CMK (cell line): ENCODE measurements at places on chromosomes 5 and 9.
A peak's percentile ranks its signal among the peaks of the same experiment; 100 is the strongest.

GRCh38 chr5:80659106-80659505 is 4.3 kb upstream of the DHFR start:
- DNase-seq, result no peak

GRCh38 chr9:116366241-116366640 is 212.7 kb downstream of the PAPPA start:
- no peak for DNase-seq

- DNase-seq, result no peak
These were observed 97.9 kb upstream of the CPEB4 start for GRCh38 chr5:173790177-173790719.

DNA sequence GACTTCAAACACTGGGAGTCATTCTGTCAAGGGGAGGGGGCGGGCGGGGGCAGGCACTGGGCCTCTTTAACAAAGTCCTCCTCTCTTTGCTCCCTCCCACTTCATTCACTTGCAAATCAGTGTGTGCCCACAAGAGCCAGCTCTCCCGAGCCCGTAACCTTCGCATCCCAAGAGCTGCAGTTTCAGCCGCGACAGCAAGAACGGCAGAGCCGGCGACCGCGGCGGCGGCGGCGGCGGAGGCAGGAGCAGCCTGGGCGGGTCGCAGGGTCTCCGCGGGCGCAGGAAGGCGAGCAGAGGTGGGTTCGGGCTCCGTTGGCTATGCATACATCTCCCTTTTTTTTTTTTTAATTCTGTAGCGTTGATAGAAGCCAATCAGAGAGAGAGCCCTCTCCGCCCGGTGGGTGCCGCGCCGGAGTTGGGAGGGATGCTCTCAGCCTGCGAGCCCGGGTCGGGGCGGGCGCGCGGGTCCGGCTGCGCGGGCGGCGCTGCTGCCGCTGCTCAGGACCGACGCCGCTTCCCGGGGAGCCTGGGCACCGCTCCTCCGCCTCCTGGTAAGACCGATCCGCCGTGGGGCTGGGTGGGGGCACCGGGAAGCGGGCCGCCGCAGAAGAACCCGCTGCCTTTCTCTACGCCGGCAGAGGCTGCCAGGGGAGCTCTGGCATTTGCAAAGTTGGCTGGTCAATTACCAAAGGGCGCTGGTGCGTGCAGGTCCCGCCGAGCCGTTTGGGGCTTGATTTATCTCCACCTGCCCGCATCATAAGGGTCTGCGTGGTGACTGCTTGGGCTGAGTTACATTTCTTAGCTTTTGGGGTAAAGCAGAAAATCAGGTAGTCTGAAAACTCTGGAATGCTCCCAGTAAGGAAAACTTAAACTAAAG is at the start of gene CDH6:
TSS of gene CDH6 (plus strand) at position 96 of the 877 bp plus-strand sequence. CDS start 73,788 bp downstream, outside the sequence.
- DNase-seq, result no peak

- DNase-seq, result no peak
These were observed 1.9 kb downstream of the TEX53 start for GRCh38 chr9:114655689-114656088.

- no peak for DNase-seq
These were observed 76.5 kb downstream of the KDM4C start for GRCh38 chr9:6834306-6834705.

GRCh38 chr5:172182291-172182690 is 5.7 kb downstream of the STK10 start:
- no peak for DNase-seq

DNA sequence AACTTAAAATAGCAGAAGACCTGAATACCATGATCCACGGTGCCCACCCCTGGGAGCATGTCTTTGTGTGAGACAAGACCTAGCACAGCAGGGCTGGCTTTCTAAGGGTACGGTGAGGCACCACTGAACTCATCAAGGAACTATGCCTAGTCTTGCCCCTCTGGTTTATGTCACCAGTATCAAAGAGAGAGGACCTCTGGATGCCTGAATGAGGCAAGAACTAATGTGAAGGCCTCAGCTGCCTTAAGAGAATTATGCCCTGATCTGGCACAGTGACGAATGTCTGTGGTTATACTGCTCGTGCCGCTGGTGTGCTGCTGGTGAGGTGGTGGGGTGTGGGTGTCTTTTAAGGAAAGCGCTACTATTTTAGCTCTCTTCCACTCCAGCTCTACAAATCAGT is 23.0 kb downstream of the NREP start:
- no peak for DNase-seq

- no peak for DNase-seq
These were observed 522.2 kb downstream of the CSNK1G3 start for GRCh38 chr5:124034083-124034700.

GRCh38 chr9:115071176-115071575 is 46.8 kb downstream of the TNC start:
- no peak for DNase-seq

DNA sequence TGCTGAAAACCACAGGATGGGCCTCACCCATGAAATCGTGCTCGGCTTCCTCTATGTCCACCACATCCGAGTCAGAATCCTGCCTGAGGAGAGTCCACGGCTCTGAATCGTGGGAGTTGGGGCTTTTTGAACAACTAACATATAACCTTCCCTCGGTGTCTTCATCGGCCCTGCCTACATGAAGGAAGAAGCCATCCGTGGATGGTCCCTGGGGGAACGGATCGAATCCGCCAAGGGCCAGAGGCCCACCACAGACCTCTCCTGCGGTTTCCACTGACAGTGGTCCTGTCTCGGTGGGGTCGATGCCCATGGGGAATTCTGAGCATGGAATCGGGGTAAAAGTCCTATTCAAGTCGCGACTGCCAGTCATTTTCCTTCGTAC is 85.0 kb downstream of the CAMSAP1 start:
- DNase-seq, result no peak

GRCh38 chr9:80305136-80305535 is 733.4 kb downstream of the TLE4 start:
- DNase-seq, result no peak

DNA sequence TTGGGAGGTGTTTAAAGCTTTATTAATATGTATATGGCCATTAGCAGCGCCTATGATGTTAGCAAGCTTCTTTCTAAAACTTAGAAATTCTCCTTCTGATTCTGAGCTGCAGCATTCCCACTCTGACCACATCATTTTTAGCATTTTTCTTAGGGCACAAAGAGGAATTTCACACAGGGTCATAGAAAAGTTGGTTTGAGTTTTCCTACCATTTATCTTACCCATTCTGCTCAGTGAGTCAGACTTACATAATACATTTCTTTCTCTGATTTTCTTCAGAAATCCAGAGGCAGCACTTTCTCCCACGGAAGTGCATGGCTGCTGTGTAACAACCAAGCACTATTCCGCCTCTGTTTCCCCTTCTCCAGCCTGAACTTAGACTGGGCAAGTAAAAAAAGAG is 246.6 kb downstream of the ARL15 start:
- no peak for DNase-seq

DNA sequence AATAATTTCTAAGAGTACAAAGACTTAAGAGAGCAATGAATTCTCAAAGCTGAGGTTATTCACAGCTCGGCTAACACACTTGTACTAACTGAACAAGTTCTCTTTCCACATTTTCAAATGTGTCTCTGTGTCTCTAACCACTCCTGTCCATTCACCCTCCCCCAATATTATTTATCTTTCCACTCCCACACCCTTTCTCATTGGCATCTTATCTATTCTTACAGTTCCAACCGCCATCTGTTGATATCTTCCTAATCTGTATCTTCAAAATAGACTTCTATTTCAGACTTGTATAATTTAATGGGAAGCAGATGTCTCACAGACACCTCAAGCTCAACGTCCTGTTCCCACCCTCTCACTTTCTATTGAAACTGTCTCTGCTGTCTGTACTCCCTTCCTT is 205.9 kb downstream of the ANXA1 start:
- peak; percentile 26 for DNase-seq

GRCh38 chr9:2639786-2640185 is 18.2 kb downstream of the VLDLR start:
- DNase-seq, result no peak

- no peak for DNase-seq
These were observed 153.5 kb downstream of the ZNF608 start for GRCh38 chr5:124592891-124593290.

DNA sequence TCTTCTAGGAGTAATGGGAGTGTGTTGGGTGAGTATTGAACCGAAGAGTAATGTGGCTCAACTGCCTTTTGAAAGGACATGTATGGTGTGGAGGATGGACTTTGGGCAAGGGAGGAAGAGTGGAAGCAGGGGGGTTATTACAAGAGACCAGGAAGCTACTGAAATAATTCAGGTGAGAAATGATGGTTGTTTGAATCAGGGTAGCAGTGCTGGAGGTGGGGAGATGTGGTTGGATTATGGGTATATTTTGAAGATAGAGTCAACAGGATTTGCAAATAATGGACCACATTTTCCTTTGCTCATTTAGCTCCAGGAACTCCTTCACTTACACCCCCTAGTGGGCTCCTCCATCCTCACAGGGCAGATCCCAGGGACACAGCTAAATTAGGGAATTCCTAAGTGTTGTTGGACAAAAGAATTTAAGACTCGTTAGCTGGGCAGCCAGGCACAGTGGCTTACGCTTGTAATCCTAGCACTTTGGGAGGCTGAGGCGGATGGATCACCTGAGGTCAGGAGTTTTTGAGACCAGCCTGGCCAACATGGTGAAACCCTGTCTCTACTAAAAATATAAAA is 1.2 kb upstream of the SLC4A9 start:
- no peak for DNase-seq

- no peak for DNase-seq
These were observed 234.8 kb downstream of the PIK3R1 start for GRCh38 chr5:68450245-68450852.

DNA sequence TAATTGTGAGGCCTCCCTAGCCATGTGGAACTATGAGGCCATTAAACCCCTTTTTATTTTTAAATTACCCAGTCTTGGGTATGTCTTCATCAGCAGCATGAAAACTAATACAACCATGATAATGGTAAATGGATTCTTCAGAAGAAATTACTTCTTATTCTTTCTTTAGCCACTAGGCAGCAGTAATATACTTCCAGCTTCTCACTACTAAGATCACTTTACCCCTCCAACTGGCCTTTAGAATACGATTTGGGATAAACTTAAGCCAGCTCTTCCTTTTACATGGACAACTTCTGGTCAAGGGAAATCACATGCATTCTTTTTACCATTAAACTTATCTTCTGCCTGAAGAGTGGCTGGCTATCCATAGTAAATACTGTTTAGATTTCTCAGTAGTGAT is 355.4 kb downstream of the MAN2A1 start:
- no peak for DNase-seq

GRCh38 chr5:72624641-72625236 is 117.5 kb upstream of the ZNF366 start:
- no peak for DNase-seq

GRCh38 chr5:107806705-107807104 is 136.0 kb upstream of the EFNA5 start:
- DNase-seq, result no peak

- no peak for DNase-seq
These were observed 447 bp downstream of the CRAT start for GRCh38 chr9:129109952-129110739.

DNA sequence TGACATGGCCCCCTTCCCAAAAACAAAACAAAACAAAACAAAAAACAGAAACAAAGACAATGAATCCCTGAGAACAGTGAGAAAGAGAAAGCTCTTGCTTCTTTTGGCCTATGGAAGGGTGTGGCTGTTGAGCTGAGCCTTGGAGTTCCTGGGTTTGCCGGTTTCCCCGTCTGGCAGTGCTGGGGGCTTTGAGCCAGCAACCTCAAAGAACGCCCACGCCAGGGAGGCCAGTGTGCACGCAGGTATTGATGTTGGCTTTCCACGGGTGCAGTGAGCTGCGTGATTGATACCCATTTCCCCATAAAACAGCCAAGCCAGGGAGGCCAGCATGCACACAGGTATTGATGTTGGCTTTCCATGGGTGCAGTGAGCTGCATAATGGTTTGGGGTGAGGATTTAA is 8.3 kb upstream of the LCN1 start:
- no peak for DNase-seq

DNA sequence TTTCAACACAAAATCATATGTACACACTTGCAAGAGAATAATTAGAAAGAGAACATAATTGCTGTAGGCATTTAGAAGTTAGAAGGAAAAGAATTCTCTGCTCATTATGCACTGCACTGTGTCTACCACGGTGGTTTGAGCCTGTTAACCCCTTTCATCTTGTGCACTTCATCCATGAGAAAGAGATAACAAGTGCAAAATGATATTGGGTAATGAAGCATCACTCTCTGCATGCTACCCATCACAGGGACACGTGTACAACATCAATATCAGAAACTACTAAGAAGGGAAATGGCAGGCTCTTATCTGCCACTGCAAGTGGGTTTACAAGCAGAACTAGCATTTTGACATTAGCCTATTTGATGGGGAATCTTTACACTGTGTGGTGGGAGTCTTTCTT is 202.6 kb downstream of the CDH12 start:
- no peak for DNase-seq

- no peak for DNase-seq
These were observed 12.8 kb downstream of the COL23A1 start for GRCh38 chr5:178577376-178577839.

GRCh38 chr5:157157293-157157891 is 8.7 kb downstream of the GARIN3 start:
- no peak for DNase-seq

- DNase-seq, result no peak
These were observed 406.3 kb downstream of the PDE4D start for GRCh38 chr5:59487068-59487686.

DNA sequence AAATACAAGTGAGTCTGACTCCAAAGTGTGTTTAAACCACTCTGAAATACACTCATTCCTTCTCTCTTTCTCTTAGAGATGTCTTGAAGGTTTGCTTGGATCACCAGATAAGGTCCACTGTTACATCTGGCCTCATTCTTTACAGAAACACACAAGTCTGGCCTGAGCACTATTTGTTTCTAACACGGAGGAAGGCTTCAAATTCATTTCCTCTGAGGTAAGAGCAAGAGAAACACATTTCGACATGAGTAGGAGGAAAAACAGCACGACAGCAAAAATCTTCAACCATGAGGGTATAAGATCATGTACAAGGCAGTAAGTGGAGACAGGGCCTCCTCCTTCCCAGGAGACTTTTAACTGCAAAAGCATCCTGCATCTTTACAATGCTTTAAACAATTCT is 8.0 kb downstream of the SIL1 start:
- DNase-seq, result no peak

DNA sequence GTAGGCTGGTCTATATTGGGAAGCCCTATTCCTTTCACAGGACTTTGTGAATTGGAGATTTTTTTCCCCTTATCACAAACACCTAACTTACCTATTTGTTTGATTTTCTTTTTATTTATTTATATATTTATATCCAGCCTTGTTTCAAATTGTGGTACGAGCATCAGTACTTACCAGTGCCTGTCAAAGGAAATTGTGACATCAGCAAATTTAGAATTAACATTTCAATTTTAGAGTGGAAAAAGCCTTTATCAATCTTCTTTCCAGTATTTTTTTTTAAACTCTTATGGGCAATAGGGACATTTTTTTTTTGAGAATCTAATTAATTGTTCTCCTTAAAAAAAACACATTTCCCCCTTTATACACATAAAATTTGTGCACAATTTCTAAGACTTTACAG is 790.2 kb downstream of the PRELID2 start:
- DNase-seq, result no peak

DNA sequence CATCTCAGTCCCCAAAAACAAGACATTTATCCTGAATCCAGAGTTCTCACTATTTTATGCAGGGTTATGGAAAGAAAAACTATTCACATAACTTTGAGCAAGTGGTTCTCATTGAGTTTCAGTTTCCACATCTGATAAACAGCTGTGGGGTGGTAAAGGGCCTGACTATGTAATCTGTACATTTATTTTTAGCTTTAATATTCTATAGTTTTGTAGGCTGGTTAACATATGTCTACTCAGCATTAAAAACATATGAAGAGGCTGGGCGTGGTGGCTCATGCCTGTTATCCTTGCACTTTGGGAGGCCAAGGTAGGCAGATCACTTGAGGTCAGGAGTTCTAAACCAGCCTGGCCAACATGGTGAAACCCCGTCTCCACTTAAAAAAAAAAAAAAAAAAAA is 301.5 kb upstream of the CCNG1 start:
- no peak for DNase-seq
